ENCODE measurements at places on chromosomes 5 and 9.
A peak's percentile ranks its signal among the peaks of the same experiment; 100 is the strongest.

GRCh38 chr9:86550401-86550800 is 196.2 kb upstream of the TUT7 start:
- DNase-seq: no peak

DNA sequence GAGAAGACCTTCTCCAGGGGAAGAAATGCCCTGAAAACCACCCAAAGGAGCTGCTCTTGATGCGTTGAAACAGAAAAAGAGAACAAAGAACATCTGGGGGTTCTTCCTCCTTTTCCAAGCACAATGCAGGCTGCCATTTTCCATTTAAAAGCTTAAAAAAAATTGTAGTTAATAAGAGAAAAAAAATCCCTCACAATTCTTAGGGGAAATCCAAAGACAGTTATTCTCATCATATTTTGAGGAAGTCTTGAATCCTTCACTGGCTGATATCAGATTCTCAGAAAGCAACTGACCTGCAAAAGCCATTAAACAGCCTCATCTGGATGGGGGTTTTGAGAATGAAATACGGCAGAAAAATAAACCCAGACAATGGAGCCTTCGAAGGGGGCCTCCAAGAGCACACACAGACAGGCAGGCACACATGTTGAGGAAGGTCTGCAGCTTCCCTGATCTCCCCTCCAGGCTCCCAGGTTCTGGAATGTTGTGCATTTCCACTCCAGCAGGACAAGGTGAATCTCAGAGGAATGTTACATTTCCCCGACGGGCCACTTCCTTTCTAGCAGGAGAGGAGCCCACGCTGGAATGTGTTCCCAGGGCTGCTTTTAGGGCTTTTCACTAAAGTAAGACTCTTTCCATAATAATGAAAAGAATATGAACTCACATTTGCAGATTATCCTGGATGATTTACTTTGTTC is 159.4 kb upstream of the S1PR3 start:
- peak; percentile 23 for DNase-seq

DNA sequence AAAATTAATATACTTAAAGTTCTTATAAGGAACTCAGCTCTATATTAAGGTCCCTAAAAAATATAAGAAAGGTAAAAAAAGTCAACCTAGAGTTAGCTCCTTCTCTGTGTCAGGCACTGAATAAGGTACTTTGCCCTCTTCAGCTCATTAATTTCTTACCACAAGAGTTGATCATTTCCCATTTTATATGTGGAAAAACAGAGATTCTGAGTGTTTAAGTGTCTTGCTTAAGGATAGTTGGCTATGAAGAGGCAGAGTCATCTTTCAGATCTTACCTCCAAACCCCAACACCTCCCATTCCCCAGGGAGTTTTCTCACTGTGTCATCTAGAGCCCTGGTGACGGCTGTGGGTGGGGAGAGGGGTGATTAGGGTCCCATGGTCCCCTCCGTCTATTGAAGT is 40.6 kb downstream of the INSYN2B start:
- no peak for DNase-seq

DNA sequence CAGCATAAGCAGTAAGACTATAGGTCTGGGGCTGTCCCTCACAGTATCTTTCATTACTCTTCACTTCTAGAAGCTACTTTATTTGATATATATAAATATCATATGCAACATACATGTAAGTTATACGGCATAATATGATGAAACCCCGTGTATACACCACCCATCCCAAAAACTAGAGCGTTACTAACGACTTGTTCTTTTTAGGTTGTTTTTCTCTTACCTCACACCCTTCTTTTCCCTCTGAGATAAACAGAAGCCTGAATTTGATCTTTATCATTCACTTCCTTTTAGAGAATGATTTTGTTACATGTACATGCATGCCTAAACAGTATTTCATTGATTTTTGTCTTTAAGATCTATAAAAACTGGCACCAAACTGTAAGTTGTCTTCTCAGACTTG is 3.7 kb downstream of the TRMO start:
- DNase-seq: no peak

- DNase-seq: no peak
Observed at GRCh38 chr9:98226516-98226915, 28.9 kb downstream of the TBC1D2 start.

- no peak for DNase-seq
Observed at GRCh38 chr9:111036946-111037345, 1.3 kb downstream of the LPAR1 start.

GRCh38 chr5:58497921-58498320 is 6.7 kb downstream of the GAPT start:
- DNase-seq: no peak

GRCh38 chr9:92295240-92295790 is 1.8 kb upstream of the IARS1 start:
- no peak for DNase-seq

DNA sequence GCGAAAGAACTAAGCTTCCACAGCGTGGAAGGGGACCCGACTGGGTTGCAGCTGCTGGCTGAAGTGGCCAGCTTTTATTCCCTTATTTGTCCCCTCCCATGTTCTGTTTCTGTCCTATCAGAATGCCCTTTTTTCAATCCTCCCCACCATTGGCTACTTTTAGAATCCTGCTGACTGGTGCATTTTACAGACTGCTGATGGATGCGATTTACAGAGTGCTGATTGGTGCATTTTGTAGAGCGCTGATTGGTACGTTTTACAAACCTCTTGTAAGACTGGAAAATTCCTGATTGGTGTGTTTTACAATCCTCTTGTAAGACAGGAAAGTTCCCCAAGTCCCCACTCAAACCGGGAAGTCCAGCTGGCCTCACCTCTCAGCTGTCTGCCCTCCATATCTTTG is 50.7 kb downstream of the KLF9 start:
- DNase-seq: no peak

- DNase-seq: no peak
Observed at GRCh38 chr9:103037508-103038477, 42.7 kb downstream of the CYLC2 start.

GRCh38 chr5:54703565-54704255 is 186.2 kb downstream of the SNX18 start:
- no peak for DNase-seq

DNA sequence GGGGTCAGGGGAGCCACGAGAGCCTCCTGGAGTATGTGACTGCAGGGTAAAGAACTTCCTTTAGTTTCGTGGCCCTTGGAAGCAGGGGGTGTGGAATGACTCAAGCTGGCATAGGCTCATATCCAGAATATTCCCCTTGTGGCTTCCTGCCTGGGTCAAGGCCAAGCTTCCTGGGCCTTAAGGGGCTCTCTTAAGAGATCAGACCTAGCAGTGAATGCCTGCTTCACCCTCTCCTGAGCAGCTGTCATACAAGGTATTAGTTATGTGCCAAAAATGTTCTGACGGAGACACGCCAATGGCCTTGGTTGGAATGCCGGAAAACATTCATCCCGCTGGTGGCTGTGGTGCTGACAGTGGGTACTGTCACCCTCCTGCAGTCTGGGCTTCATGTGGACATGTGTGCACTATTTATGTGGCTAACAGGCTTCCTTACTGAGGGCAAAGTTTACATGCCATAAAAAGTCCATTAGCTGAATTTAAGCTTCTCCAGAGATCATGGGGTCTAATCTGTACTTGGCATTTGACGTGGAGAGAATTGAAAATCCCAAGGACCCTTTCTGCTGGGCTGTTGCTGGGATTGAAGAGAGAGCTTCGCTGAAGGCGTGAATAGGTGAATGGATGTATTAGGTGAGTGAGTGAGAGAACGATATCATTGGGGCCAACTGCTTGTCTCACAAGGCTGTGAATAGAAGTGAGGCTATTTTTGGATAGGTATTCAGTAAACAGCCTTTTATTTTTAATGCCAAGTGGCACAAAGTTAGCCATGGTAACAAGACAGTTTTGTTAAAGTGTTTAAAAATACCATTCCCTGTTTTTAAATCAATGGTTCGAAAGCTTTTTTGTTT is 156.8 kb downstream of the MACROH2A1 start:
- no peak for DNase-seq
